Uterus (tissue), 4 donors: ENCODE measurements at places on chromosomes 12 and 14. TPM values are rescaled to one million over a fixed set of nuclear protein-coding genes. Genes with fewer than 3 reads are reported as not detected.

Gene PHLDA1
- total RNA-seq: 7.3 TPM

Gene SLC25A47
- not detected for total RNA-seq

Gene SLC6A12
- total RNA-seq: not detected

Gene RNASE2
- total RNA-seq: 1.0 TPM

Gene PIWIL1
- total RNA-seq: not detected

Gene VDR
- 2.0 TPM for total RNA-seq

- peak; percentile 24 for DNase-seq
Observed at GRCh38 chr14:49461529-49462401, 124.4 kb downstream of the RPS29 start.

DNA sequence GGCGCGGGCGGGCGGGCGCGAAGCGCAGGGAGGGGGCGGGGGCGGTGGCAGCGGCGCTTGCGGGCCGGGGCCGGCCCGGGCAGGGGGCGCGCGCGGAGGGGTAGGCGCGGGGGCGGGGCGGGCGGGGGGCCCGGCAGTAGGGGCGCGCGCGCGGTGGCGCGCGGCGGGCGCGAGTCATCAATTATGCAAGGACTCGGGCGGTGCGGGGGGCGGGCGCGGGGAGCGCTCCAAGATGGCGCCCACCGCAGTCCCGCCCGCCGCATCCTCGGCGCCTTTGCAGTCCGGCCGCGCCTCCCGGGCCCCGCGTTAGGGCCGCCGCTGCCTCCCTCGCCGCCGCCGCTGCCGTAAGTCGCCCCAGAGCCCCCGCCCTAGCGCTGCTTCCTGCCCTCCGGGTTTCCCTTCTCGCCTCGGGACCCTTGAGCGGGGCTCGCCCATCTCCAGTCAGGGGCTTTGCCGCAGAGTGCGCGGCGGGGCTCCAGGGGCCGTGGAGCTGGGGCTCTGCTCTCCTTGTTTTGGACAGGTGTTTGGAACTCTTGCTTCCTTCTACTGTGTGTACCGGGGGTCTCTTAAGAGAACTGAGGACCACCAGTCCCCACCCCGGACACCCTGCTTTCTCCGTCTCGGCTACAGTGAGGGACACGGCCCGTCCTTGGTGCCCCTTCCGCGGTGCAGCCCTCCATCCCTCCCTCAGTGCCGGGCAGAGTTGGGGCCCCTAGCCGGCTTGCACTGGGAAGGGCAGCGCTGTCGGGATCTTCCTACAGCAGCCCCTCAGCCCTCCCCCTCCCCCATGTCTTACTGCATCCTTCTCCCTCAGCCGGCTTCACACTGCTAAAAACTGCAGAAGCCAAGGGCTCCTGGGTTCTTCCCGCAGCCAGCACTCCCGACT, at the start of gene SCN8A:
SCN8A (plus strand) TSS at position 218 of the 886 bp plus-strand sequence. CDS start 71,585 bp downstream, outside the sequence.
- peak; percentile 14 for DNase-seq

GRCh38 chr12:116423094-116423493, 136.1 kb upstream of the MAP1LC3B2 start:
- peak; percentile 64 for DNase-seq

DNA sequence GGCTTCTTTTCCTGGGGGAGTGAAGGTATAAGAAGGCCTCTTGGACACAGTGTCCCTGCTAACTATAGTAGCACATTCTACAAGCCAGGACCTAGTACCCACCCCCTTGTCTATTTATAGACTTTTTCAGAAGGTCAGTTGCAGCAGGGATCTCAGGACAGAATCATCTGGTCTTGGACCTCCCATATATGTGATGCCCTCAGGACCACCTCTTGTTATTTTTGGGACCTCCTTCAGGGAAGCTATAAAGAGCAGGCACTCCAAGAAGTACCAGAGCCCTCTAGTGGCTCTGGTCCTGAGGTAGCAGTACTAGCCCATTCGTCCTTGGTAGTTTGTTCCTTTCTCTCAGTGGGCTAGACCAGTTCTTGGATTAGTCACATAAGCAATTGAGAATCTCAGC, 4.3 kb downstream of the COQ10A start:
- no peak for DNase-seq

- DNase-seq: no peak
Observed at GRCh38 chr12:64400041-64400440, 4.2 kb upstream of the XPOT start.

DNA sequence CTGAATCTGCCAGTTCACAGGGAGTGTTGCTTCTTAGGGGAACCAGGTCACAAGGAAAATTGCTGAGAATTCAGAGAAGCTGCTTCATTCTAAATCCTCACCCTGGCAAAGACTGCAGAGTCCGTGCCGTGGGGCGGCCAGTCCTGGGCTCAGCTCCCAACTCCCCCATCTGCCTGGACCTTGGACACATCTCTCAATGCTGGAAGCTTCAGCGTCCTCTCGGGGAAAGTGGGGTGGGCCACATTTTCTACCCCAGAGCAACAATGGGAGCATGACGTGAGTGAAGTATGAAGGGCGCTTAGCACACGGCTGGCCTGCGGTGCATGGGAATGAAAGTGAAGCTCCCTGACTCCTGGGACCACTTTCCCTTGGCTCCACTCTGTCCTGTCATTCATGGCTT, 31.2 kb downstream of the HVCN1 start:
- DNase-seq: no peak

DNA sequence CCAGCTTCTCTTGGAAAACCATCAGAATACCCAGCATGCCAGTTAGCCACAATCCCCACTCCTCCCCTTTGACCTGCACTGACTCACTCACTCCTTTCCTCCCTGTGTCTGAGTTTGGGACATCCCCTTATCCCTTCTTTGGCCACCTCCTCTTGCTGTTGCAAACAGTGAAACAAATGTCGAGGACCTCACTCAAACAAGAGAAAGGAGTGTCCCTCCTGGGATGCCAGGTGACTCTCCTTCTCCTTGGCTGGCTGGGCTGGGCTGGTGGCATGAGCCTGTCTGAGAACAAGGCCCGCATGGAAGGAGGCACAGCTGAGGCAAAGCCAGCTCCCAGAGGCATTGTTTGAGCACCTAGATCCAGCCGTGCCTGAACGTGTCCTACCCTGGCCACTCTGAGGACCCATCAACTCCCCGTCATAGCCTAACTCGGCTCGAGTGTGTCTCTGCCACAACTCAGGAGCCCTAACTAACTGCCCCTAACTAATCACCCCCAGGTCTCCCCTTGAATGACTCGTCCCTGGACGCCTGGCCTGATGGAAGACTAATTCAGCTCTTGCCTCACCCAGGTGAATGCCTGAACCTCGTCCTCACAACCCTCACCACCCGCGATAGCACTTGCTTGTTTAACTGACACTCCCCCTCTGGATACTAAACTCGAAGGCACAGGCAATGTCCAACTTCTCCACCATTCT, 43.0 kb downstream of the NCOR2 start:
- no peak for DNase-seq

DNA sequence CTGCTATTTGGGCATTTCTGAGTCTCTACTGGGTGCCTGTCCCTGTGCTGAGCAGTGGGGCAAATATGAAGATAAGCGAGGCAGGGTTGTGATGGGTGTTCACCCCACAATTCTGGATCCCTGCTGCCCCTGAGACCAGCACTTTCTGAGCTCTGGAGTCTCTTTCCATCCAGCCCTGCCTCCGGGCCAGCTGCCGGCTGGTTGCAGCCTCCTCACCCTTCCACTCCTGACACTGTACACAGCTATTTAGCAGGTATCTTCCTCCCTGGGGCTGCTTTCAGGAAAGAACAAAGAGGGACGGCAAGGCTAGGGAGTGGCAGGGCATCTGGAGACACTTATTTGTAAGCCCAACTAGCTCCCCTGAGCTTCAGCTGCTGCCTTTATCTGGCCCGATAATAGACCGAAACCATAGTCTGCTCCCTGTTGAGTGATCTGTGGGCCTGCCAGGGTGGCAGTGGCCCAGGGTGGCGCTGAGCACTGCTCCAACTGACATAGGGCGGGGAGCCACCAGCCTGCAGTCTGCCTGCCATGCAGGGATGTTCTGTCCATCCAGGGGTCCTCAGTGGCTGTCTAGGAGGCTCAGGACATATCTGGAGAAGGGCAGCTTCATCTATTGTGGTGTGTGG, 7.6 kb upstream of the KRT80 start:
- DNase-seq: no peak

GRCh38 chr14:87014856-87015255, 978.1 kb downstream of the GALC start:
- DNase-seq: no peak

- no peak for DNase-seq
Observed at GRCh38 chr12:16613199-16613598, 7.2 kb upstream of the LMO3 start.

- DNase-seq: peak; percentile 15
Observed at GRCh38 chr12:16165506-16165905, 112.0 kb downstream of the SLC15A5 start.

- DNase-seq: no peak
Observed at GRCh38 chr12:122523846-122524718, 2.7 kb downstream of the RSRC2 start.

DNA sequence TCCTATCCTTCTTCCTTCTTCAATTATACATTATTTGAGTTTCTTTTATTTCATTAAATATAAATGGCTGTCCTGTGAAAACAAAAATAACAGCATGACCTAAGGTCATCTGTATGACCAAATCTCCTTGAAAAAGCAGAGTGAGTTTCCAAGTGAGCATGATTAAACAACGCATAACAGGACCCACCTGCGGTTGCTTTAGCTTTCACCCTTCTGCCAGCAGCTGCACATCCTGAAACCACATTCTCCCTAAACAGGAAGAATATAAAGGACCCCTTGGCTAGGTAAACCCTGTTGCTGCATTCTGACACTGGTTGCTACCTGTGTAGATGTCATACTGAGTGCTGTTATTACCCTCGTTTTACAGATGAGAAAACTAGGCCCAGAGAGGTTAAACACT, 42.8 kb upstream of the CPM start:
- DNase-seq: no peak

- DNase-seq: no peak
Observed at GRCh38 chr14:55000381-55000780, 26.5 kb downstream of the WDHD1 start.

DNA sequence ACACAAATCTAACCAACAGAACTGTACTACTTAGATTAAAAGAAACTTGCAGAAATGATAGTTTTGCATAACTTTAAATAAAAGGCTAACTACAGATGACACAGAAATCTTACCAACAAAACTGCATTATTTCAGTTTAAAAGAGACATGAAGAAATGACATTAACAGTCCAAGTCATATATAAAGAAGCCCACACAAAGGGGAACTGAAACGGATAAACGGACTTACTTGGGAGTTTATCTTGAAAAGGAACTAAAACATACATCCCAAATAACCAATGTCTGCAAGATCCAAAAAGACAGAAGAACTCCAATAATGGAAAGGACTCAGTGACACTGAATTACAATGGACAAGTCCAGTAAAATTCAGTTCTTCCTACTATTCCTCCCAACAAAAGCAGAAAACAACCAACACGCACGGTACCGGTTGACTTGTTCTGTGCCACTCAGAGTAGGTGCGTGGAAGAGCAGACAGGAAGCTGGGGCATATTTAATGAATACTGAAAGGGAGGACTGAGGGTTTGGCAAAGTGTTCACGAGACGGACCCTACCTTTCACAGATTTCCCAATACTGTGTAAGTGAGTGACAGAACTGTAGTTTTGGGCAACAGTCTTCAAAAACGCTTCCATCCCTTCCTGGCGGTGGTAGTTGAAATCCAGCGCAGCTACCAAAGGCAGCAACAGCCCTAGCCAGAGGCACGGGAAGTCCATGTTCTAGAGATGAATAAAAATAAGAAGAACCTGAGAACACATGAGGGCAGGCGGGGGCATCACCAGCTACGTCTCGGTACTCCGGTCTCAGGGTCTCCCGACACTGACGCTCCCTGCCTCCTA, 627 bp downstream of the CPM start:
- DNase-seq: no peak

- no peak for DNase-seq
Observed at GRCh38 chr12:123475246-123475703, 17.3 kb downstream of the SNRNP35 start.

- DNase-seq: peak; percentile 17
Observed at GRCh38 chr12:65823513-65824375, 539 bp upstream of the HMGA2 start.

- no peak for DNase-seq
Observed at GRCh38 chr14:51487848-51488247, 163.9 kb upstream of the FRMD6 start.

DNA sequence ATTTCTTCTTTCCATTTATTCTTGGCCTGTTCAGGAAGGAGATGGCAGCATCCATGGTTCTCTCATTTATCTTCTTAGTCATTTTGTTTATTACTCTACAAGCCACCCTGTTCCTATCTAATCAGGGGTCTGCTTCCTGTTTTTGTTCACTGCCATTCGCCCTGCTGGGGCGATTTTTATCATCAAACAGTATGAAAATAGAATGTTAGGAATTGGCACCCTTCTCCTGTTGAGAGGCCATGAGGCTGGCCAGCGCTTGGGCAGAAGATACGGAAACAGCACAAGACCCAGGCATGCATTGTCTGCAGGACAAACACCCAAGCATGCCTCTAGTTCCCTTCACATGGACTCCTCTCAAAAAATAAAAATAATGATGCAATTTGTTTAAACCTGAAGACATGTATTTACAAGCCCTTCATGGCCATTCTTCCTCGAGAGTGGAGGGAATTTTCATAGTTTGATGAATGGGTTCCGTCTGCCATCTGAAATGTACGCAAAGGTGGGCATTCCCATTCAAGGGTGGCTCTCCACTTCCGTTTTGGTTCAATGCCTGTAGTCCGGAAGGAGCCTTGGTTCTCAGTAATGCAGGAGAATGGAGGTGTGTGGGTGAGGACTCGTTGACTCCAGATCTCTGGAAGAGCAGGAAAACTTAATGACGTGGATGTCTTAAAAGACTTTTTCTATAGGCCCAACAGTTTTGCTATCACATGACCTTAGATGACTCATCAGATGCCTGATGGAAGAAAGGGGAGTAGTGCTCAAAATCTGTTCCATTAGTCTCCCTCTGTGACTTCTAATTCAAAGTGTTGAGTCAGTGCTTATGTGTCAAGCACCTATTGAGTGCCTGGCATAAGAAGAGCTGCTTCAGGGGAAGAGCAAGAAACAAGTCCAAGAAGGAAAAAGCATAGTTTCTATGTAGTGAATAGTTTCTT, 252.4 kb upstream of the TBX3 start:
- DNase-seq: no peak
